Ovary (tissue), 10 donors: ENCODE measurements at places on chromosomes 11 and 22. TPM values are rescaled to one million over a fixed set of nuclear protein-coding genes. Genes with fewer than 3 reads are reported as not detected.

OR8G5 gene
- not detected for total RNA-seq

SMC1B gene
- total RNA-seq, result not detected

NCF4 gene
- total RNA-seq, result 4.8 TPM

TEX54 gene
- not detected for total RNA-seq

CCDC188 gene
- 1.1 TPM for total RNA-seq

PGA5 gene
- total RNA-seq, result 0.69 TPM

NTM gene
- total RNA-seq, result 0.46 TPM

PDGFD gene
- total RNA-seq, result 87.6 TPM

OR6T1 gene
- not detected for total RNA-seq

TXN2 gene
- total RNA-seq, result 60.9 TPM

CRYBB3 gene
- total RNA-seq, result 0.30 TPM

TTC38 gene
- total RNA-seq, result 44.6 TPM

GAB4 gene
- total RNA-seq, result not detected

DDTL gene
- not detected for total RNA-seq

IL10RA gene
- 5.5 TPM for total RNA-seq

CHRM1 gene
- not detected for total RNA-seq

KCNJ5 gene
- 1.0 TPM for total RNA-seq

TECTA gene
- total RNA-seq, result 1.0 TPM

DNA sequence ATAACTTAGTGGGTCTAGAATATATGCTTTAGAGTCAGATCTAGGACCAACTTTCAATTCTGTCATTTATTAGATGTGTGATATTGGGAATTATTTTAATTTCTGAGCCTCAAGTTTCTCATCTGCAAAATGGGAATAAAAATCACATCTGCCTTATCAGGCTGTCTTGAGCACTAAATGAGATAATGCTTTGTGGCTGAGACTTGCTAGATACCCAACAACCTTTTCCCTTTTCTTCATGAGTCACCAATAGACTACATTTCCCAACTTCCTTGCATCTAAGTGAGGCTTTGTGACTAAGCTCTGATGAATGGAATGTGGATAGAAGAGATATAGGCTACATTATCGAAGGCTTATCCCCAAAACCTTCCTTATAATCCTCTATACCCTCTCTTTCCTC, 220.7 kb upstream of the SESN3 start:
- no peaks in the 10 kb centered on the region for H3K4me1 ChIP-seq
- no peaks in the 10 kb centered on the region for H3K27me3 ChIP-seq
- H3K36me3 ChIP-seq, result no peaks in the 10 kb centered on the region

DNA sequence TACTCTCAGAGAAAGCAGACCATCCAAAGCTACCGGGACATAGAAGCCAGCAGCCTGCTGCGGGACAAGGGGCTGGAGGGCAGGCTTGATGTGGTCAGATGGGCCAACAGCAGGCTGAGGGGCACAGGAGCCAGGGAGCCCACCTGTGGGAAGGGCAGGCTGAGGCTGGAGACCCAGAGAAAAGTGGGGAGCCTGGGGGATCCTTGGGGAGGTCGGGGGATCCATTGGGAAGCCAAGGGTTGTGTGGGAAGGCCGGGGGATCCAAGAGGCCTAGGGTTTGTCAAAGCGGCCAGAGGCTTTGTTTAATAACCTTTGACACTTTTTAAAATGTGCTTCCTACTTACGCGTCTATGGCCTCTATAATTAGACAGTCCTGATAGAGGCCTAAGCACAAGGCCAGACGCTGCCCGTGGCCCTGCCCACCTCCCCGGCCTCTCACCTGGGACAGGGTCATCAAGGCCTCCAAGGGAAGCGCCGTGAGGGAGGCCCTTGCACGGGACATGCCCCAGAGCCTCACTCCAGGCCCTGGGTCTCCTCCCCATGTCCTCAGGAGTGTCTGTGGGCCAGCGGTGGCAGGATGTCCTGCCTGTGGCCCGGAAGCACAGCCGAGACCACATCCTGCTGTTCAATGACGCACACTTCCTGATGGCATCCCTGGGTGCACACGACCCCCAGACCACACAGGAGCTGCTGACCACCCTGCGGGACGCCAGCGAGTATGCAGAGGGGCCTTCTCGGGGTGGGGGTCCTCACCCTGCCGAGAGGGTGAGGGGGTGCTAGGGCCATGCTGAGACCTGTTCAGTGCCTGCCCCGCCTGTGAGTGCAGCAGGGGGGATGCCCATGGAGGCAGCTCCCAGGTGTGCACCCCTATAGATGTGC, 8.6 kb upstream of the GTSE1 start:
- no peaks in the 10 kb centered on the region for H3K27me3 ChIP-seq
- H3K4me1 ChIP-seq, result no peaks in the 10 kb centered on the region
- H3K4me3 ChIP-seq, result no peak overlapping the region
- H3K36me3 ChIP-seq, result no peaks in the 10 kb centered on the region
- H3K27ac ChIP-seq, result no peak overlapping the region
- DNase-seq, result no peak

- H3K4me3 ChIP-seq, result peak overlapping the region; percentile 27
- peaks cover 23% of the 10 kb centered on the region for H3K4me1 ChIP-seq
- no peak for DNase-seq
- no peaks in the 10 kb centered on the region for H3K36me3 ChIP-seq
Observed at GRCh38 chr22:46065691-46066454, 84.5 kb upstream of the PPARA start.

- no peak for DNase-seq
- H3K4me1 ChIP-seq, result no peaks in the 10 kb centered on the region
- no peaks in the 10 kb centered on the region for H3K27me3 ChIP-seq
- no peak overlapping the region for H3K27ac ChIP-seq
- H3K36me3 ChIP-seq, result no peaks in the 10 kb centered on the region
- H3K4me3 ChIP-seq, result no peak overlapping the region
Observed at GRCh38 chr11:16844268-16844771, 105.9 kb downstream of the C11orf58 start.

DNA sequence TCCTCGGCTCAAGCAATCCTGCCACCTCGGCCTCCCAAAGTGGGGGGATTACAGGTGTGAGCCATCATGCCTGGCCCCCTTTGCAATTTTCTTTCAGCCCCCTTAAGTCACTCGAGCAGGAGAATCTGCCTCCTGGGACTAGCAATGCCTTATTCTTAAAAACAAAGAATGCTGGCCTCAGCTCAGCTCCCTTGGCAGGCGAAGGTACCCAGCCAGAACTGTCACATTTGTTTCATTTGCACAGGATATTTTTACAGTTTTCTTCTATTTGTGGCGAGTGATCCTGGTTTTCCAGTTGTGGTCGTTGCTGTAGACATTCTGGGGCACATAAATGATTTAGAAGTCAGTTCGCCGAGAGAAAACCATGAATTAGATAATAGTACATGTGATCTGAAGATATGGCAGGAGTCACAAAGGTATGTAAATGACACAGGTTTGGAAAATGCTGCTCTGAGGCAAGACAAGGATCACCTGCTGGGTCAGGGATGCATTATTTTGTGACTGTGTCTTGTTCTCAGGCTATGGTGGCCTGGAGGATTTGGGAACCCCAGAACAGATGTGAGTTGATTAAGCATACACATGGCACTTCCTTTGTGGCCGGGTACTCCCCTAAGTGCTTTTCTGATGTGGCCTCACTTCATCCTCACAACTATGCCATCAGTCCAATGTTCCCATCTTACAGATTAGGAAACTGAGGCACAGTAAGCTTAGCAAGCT, 51.2 kb upstream of the SLC22A12 start:
- H3K4me3 ChIP-seq, result no peak overlapping the region
- no peaks in the 10 kb centered on the region for H3K27me3 ChIP-seq
- no peak for DNase-seq
- no peaks in the 10 kb centered on the region for H3K4me1 ChIP-seq

- H3K27me3 ChIP-seq, result no peaks in the 10 kb centered on the region
- no peak overlapping the region for H3K4me3 ChIP-seq
- no peaks in the 10 kb centered on the region for H3K4me1 ChIP-seq
- no peak overlapping the region for H3K27ac ChIP-seq
Observed at GRCh38 chr11:130817330-130817944, 98.8 kb downstream of the SNX19 start.

GRCh38 chr11:34487430-34487829, 26.2 kb downstream of the ELF5 start:
- no peaks in the 10 kb centered on the region for H3K36me3 ChIP-seq
- no peaks in the 10 kb centered on the region for H3K4me1 ChIP-seq
- no peak overlapping the region for H3K4me3 ChIP-seq
- H3K27me3 ChIP-seq, result no peaks in the 10 kb centered on the region

GRCh38 chr11:76062733-76063132, 143.6 kb downstream of the WNT11 start:
- no peak for DNase-seq
- no peaks in the 10 kb centered on the region for H3K27me3 ChIP-seq
- no peaks in the 10 kb centered on the region for H3K4me1 ChIP-seq

DNA sequence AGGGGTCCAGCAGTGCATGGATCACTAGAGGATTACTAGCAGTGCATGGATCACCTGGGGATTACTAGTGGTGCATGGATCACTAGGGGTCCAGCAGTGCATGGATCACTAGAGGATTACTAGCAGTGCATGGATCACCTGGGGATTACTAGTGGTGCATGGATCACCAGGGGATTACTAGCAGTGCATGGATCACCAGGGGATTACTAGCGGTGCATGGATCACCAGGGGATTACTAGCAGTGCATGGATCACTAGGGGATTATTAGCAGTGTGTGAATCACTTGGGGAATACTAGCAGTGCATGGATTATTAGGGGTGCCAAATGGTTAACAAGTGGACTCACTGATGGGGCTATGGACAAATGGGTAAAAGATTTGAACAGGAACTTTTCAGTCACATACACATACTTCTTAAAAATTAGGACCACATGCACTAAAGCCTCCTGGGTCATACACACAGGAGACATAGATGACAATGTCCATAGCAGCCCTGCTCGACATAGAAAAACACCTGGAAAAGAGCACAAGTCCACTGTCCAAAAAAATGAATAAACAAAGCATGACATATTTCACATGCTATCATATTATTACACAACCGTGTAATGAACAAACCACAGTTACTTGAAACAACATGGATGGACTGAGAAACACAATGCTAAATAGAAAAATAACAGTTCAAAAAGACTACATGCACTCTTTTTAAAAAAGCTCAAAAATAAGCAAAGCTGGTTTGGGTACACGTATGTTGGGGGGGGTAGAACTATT, 109.8 kb downstream of the CD44 start:
- no peak for DNase-seq
- no peak overlapping the region for H3K4me3 ChIP-seq
- no peaks in the 10 kb centered on the region for H3K36me3 ChIP-seq
- no peak overlapping the region for H3K27ac ChIP-seq
- H3K27me3 ChIP-seq, result no peaks in the 10 kb centered on the region
- no peaks in the 10 kb centered on the region for H3K4me1 ChIP-seq

GRCh38 chr11:118206391-118207031, 18.3 kb downstream of the JAML start:
- no peaks in the 10 kb centered on the region for H3K36me3 ChIP-seq
- no peak overlapping the region for H3K27ac ChIP-seq
- H3K4me3 ChIP-seq, result no peak overlapping the region
- H3K4me1 ChIP-seq, result no peaks in the 10 kb centered on the region

GRCh38 chr11:124474779-124475178, 29.3 kb upstream of the OR8B8 start:
- no peaks in the 10 kb centered on the region for H3K36me3 ChIP-seq
- H3K27ac ChIP-seq, result no peak overlapping the region
- H3K27me3 ChIP-seq, result no peaks in the 10 kb centered on the region
- no peak overlapping the region for H3K4me3 ChIP-seq

DNA sequence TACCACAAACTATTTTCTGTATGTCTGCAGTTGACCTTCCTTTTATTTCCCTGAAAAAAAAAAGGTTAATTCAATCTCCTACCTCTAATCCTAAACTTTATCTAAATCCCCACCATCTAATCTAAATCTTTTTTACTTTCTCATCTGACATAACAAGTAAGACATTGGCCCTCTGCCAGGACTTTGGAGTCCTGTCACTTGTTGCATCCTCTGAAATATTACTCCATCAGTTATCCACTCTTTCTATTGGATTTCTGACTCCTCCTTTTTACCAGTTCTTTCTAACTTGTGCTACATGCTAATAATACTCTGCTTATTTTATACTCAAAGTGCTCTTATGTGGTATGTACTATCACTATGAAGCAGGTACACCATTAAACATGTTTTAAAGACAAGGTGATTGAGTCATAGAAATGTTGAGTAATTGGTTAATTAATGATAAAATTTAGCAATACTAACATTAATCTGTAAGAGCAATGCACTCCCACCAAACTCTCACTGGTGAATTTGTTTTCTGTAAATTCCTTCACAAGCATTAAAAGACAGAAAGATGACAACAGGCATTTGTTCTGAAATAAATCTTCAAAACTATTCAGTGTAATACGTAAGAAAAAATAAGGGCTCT, 914.2 kb upstream of the RAG2 start:
- no peaks in the 10 kb centered on the region for H3K4me1 ChIP-seq
- no peak for DNase-seq
- no peak overlapping the region for H3K27ac ChIP-seq
- H3K36me3 ChIP-seq, result no peaks in the 10 kb centered on the region
- no peaks in the 10 kb centered on the region for H3K27me3 ChIP-seq
- H3K4me3 ChIP-seq, result no peak overlapping the region

DNA sequence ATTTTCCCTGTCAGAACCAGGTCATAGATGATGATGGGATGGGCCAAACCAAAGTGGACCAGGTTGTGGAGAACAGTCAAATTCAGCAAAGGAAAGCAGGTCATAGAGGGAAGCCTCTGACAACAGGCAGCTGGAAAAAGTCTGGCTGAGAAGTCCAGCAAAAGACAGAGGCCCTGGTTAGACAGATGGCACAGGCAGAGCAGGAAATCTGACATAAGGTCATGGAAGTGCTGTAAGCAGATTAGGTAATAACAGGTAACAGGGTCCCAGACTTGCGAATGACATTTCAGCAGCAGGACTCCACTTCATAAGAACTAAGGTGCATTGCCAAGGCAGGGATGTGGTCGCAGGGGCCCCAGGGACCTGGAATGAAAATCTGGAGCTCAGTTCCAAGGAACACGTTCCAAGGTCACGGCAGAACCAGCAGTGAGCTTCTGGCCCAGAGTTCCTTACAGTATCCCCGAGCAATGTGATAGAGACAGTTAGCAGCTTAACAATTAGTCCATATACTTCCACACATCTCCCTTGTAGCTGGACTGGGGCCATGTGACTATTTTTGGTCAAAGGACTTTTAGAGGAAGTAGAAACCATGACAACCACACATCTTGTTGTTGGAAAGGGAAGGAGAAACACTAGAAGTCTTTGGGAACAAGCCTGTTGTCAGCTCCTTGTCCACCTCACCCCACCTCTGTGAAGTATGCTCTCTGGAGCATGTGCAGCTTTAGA, 75.4 kb downstream of the ME3 start:
- DNase-seq, result no peak
- no peaks in the 10 kb centered on the region for H3K36me3 ChIP-seq
- H3K27ac ChIP-seq, result peak overlapping the region; percentile 8

DNA sequence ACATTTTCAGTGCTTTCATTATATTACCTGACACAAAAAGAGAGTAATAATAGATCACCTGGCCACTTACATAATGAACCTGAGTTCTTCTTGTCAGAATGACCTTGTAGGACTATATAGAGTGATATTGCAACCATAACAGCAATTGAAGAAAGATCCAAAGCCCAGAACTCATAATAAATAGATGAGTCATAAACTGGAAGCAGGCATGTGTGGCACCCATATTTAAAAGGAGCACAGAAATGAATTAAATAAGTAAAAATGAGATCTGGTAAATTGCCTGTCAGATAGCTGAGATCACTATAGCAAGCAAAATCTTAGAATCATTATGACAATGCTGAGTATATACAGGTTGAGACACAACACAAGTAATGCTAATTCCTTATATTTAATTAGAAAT, 331.8 kb downstream of the AASDHPPT start:
- DNase-seq, result no peak
- no peaks in the 10 kb centered on the region for H3K27me3 ChIP-seq
- H3K27ac ChIP-seq, result no peak overlapping the region
- H3K36me3 ChIP-seq, result no peaks in the 10 kb centered on the region
